ENCODE measurements at places on chromosomes 6 and 20. TPM values are rescaled to one million over a fixed set of nuclear protein-coding genes. Genes with fewer than 3 reads are reported as not detected.

KIFC1 gene
- 58.0 TPM for total RNA-seq

GNRH2 gene
- total RNA-seq = not detected

MEI4 gene
- not detected for total RNA-seq

C20orf141 gene
- total RNA-seq = not detected

NECAB3 gene
- 6.3 TPM for total RNA-seq

EDN1 gene
- 39.6 TPM for total RNA-seq

TMEM244 gene
- total RNA-seq = not detected

DDAH2 gene
- total RNA-seq = 10.1 TPM

UBE3D gene
- 5.3 TPM for total RNA-seq

CCN5 gene
- total RNA-seq = not detected

LINC00237 gene
- not detected for total RNA-seq

PGC gene
- not detected for total RNA-seq

MYH7B gene
- 0.11 TPM for total RNA-seq

LY6G6C gene
- not detected for total RNA-seq

SSTR4 gene
- total RNA-seq = not detected

EYA2 gene
- not detected for total RNA-seq

TRAM2 gene
- 34.9 TPM for total RNA-seq

SLC4A11 gene
- total RNA-seq = 11.3 TPM

CDS2 gene
- 22.6 TPM for total RNA-seq

PAX1 gene
- not detected for total RNA-seq

USP49 gene
- 1.3 TPM for total RNA-seq

IL17F gene
- total RNA-seq = not detected

ANKRD66 gene
- not detected for total RNA-seq

MYT1 gene
- total RNA-seq = not detected

POU5F1 gene
- 0.71 TPM for total RNA-seq

HCK gene
- total RNA-seq = not detected

OPN5 gene
- total RNA-seq = not detected

LY6G6D gene
- not detected for total RNA-seq
